ENCODE measurements at places on chromosomes 7 and 10.

DNA sequence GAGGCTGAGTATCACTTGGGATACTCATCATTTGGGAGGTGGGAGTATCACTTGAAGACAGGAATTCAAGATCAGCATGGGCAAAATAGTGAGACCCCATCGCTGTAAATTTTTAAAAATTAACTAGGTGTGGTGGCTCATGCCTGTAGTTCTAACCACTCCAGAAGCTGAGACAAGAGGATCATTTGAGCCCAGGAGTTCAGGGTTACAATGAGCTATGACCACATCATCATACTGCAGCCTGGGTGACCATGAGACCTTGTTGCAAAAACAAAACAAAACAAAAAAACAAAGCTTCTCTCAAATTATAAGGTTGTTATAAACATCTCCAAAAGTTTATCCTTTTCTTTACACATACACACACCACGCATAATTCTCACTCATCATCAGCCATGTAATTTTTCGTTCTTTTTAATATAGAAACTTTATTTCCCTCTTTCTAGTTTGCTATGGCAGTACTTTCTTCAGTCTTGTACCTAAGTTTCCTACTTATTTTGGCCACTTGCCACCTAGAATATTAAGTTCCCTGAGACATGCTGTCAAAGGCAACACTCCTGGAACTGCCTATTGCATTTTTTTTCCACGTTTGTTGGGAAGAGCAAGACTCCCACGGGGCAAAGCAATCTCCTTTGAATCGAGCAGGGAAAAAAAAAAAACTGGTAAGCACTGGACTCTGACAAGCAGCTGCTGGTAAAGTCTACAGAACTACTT, 37.1 kb downstream of the SKIDA1 start:
- DNase-seq: no peak

DNA sequence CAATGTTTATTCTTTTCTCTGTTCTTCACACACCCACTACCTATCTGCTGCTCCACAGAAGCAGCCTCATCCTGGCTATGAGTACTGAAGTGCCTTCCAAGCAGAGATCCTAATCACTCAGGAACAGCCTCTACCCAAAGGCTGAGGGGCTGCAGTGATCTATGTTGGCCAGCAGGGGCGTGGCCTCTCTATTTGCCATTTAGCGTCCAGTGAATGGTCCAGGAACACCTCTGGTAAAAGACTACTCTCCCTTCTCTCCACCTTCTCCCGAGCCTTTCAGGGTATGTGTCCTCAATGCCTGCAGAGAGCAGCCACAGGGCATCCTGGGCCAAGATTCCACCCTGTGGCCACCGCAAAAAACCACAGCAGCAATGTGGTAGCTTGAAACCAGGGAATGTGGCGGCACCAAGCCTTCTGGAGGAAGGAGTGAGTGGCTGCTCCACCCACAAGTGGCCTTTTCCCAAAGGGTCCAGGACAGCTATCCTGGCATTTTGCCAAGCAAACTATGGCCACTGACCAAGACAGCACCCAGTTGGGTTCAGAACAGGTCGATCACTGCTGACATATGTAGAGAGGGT, 70.9 kb downstream of the SYPL1 start:
- no peak for DNase-seq

DNA sequence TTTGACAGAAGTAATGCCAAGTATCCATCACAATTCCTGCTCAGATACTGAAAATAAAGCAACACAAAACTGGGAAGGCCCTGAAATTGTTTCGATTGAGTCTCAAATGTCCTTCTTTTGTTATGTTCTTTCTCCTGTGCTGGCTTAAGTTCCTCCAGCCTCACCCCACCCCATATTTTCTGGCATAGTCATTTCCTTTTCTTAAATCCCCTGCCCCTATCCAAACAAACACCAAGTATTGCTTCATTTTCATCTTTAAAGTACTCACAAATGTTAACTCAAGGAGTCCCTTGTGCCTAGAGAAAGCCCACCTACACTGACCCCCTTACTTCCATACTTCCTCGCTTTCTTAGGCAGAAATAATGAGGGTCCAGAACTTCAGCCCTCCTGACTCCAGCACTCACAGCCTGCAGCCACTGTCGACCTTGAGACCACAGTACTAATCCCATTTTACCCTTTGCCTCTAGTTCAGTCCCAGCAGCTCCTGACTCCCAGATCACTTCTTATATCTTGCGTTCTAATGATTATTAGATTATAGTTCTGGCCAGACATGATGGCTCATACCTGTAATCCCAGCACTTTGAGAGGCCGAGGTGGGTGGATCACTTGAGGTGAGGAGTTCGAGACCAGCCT, 73.2 kb upstream of the ST8SIA6 start:
- DNase-seq: no peak

GRCh38 chr7:5667391-5667790, 114.1 kb downstream of the RNF216 start:
- DNase-seq: no peak

DNA sequence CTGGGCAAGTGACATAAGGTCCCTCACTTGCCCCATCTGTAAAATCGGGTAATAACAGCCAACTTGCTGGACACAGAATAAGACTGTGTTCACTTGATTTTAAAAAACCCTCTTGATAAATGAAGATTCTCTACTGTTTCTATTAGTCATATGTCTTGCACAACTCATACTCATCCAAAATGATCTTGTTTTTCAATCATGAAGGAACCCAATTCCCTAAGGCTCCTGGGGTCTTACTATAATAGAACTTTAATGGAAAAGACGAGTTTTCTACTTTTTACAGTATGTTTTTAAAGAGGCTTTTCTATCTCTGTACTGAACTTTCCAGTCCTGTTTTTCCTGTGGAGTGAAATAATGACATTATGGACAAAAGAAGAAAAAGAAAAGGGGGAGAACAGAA, 103.8 kb downstream of the ARID5B start:
- DNase-seq: no peak

GRCh38 chr10:52801947-52802346, 29.4 kb upstream of the MBL2 start:
- DNase-seq: no peak

DNA sequence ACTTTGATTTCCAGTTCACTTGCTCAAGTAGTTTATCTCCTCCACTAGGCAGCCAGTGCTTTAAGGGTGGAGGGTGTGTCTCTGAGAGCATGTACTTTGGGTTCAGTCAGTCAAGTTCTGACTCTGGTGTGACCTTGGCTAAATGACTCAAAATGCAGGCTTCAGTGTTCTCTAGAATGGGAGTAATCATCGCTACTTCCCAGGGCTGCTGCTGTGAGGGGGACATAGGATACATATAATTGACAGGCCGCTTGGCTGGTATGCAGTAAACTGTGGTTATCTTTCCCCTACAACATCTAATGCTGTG, 3.5 kb downstream of the PTPRE start:
- no peak for DNase-seq

- no peak for DNase-seq
Observed at GRCh38 chr7:73742338-73742752, 3.7 kb upstream of the ABHD11 start.

DNA sequence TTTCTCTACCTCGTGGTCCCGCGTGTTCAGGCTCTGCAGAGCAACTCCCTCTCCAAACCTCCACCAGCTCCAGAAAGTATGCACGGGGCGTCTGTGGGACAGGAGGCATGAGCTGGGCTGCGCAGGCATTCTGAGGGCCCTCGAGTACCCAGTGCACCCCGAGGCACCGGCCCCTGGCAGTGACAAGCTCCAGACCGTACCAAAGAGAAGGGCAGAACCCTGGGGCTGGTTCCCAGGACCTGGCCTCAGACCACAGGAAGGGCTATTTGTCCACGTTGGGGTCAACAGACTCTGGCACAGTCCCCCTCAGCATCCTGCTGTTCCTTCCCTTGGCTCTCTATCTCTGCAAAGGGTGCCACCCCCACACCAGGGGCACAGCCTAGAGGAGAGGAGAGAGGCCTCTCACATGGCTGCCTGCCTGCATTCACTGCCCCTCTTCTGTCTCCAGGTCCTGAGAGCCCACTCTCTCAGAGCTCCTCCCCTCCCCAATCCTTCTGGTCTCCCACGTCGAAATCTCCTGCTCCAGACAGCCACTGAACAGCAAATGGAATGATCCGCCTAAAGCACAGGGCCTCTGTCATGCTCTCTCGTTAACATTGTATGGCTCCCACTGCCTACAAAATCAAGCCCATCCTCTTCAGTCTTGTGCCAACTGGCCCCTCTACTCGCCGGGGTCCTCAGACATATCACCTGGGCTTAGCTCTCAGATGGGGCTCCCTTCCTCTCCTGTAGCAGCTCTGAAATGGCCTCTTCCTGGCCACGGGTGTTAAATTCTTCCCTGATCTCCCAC, 96.3 kb downstream of the OAT start:
- DNase-seq: no peak

DNA sequence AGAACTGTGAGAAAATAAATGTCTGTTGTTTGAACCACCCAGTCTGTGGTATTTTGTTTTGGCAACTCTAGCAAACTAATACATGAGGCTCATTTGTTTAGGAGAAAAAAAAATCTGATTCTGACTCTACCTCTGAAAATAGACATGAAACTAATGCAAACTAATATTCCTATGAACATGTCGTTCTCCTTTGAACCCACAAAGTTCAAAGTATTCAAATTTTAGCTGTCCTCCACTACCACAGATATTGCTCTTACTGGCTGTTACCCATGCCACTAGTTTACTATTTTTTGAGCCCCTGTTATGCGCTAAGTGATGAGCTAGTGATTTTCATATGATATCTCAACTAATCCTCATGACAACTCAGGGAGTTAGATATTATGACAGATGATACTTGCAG, 58.8 kb upstream of the ZNF804B start:
- no peak for DNase-seq

- no peak for DNase-seq
Observed at GRCh38 chr10:71408436-71409225, 11.9 kb downstream of the CDH23 start.

- DNase-seq: no peak
Observed at GRCh38 chr7:49708590-49708989, 64.8 kb upstream of the VWC2 start.

- DNase-seq: no peak
Observed at GRCh38 chr10:69955211-69955805, 97.3 kb upstream of the MACROH2A2 start.

Data from stimulated activated CD8-positive, alpha-beta memory T cell treated with anti-CD3 and anti-CD28 coated beads, Interleukin-4, amount 100 ng/mL, for 1 hour (primary cell).